ENCODE measurements at places on chromosomes 1 and 21. TPM values are rescaled to one million over a fixed set of nuclear protein-coding genes. Genes with fewer than 3 reads are reported as not detected.

The TFAP2E gene
- 0.96 TPM for polyA plus RNA-seq

The HHIPL2 gene
- polyA plus RNA-seq = 0.22 TPM

The CR1L gene
- polyA plus RNA-seq = not detected

The SLC6A9 gene
- polyA plus RNA-seq = 5.1 TPM

The C8B gene
- polyA plus RNA-seq = not detected

The BGLAP gene
- polyA plus RNA-seq = 3.3 TPM

The PYHIN1 gene
- polyA plus RNA-seq = 0.23 TPM

The MLLT11 gene
- 11.1 TPM for polyA plus RNA-seq

The EYA3 gene
- 20.4 TPM for polyA plus RNA-seq

The TFF2 gene
- polyA plus RNA-seq = not detected

The CLDN17 gene
- not detected for polyA plus RNA-seq

The CHIA gene
- polyA plus RNA-seq = not detected

The CSRP1 gene
- polyA plus RNA-seq = 37.0 TPM

The LORICRIN gene
- not detected for polyA plus RNA-seq

The ZFYVE9 gene
- polyA plus RNA-seq = 19.0 TPM

The YBEY gene
- polyA plus RNA-seq = 13.3 TPM

The ELAPOR1 gene
- 0.27 TPM for polyA plus RNA-seq

The ARF1 gene
- 250 TPM for polyA plus RNA-seq

The LIN28A gene
- polyA plus RNA-seq = not detected

The CNIH3 gene
- 1.2 TPM for polyA plus RNA-seq

The TNFRSF4 gene
- polyA plus RNA-seq = 3.2 TPM

The CFAP107 gene
- 0.09 TPM for polyA plus RNA-seq

The KRTAP19-3 gene
- polyA plus RNA-seq = not detected

The PER3 gene
- 10.7 TPM for polyA plus RNA-seq

The CFHR5 gene
- not detected for polyA plus RNA-seq

The LCE1D gene
- polyA plus RNA-seq = not detected

The GJA9 gene
- 0.34 TPM for polyA plus RNA-seq

The PLA2G2A gene
- 3.6 TPM for polyA plus RNA-seq

The ABCG1 gene
- 9.8 TPM for polyA plus RNA-seq

The FALEC gene
- 1.9 TPM for polyA plus RNA-seq

The SHISAL2A gene
- polyA plus RNA-seq = 5.5 TPM

The LCE2B gene
- polyA plus RNA-seq = not detected

The FCN3 gene
- polyA plus RNA-seq = 0.50 TPM

The TARS2 gene
- 27.9 TPM for polyA plus RNA-seq

The AUNIP gene
- 0.92 TPM for polyA plus RNA-seq

The RNASEL gene
- polyA plus RNA-seq = 3.3 TPM

The HPCAL4 gene
- 1.8 TPM for polyA plus RNA-seq

The OR10R2 gene
- polyA plus RNA-seq = not detected

The LAMB3 gene
- polyA plus RNA-seq = 0.81 TPM

The HES2 gene
- polyA plus RNA-seq = 0.21 TPM

The KRTAP19-1 gene
- polyA plus RNA-seq = not detected

The NFIA gene
- 32.9 TPM for polyA plus RNA-seq

The TNFSF18 gene
- 0.22 TPM for polyA plus RNA-seq

The NHLH1 gene
- 1.5 TPM for polyA plus RNA-seq

The FCRL1 gene
- 0.09 TPM for polyA plus RNA-seq

The FAM72A gene
- polyA plus RNA-seq = 5.4 TPM
